D341Med (cell line): ENCODE measurements at places on chromosomes 11 and 22.

- no peak for DNase-seq
Measured at GRCh38 chr11:19892387-19892786, 179.8 kb downstream of the NAV2 start.

- no peak for DNase-seq
Measured at GRCh38 chr11:131766637-131767036, 396.2 kb downstream of the NTM start.

GRCh38 chr11:11022125-11022730 lies 164.4 kb upstream of the ZBED5 start:
- no peak for DNase-seq

DNA sequence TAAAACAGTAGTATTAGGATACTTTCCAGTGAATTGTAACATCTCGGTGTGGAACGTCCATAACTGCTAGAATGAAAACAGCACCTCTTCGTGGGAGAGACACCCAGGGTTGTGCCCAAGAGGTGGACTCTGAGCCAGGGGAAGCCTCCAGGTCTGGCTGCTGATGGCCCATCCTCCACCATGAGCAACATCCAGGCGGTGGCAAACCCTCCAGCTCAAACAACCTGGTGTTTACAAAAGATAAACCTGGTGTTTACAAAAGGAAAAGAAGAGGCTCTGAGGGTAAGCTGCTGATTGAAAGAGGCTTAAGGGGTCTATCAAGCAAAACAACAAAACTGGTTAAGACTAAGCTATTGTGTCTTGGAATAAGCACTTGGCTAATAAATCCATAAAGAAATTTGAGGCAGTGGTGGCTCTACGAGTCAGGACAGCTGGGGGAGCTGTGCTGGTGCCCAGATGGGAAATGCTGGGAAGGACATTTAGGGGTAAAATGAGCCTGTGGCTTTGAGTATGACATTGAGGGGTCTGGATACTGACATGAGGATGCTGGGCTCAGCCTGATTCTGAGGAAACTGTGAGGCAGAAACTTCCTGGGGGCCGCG lies 909.0 kb downstream of the BRD1 start:
- DNase-seq, result no peak

DNA sequence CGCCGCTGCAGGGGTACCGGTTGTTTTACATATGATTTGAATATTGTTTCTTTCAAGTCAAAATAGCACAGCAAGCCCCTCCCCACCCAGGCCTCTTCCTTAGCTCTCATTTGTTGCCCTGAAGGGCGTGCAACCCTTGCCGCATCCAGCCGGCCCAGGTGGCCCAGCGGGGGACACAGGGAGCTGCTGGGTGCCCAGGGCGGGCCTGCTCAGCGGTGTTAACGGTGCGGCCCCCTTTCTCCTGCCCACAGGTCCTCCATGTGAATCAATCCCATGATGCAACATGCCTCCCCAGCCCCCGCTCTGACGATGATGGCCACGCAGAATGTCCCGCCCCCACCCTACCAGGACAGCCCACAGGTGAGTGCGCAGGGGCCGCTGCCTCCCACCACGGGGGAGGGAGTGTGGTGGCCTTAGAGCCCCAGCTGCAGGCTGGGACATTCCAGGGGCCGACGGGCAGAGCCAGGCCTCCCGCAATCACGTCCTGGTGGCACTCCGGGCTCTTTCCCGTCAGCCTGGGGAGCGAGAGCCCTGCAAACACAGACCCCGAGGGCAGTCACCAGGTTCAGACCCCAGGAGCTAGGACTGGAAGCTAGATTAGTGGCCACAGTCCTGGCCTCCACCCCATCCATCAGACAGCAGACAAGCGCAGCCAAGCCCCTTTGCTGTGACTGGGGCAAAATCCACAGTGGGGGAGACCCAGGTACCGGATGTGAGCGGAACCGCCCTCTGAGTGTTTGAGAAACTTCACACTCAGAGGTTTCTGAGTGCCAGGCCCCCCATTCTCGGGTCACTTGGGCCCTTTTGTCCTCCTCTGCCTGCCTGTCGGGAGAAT lies 144.8 kb downstream of the FEZ1 start:
- DNase-seq, result no peak

DNA sequence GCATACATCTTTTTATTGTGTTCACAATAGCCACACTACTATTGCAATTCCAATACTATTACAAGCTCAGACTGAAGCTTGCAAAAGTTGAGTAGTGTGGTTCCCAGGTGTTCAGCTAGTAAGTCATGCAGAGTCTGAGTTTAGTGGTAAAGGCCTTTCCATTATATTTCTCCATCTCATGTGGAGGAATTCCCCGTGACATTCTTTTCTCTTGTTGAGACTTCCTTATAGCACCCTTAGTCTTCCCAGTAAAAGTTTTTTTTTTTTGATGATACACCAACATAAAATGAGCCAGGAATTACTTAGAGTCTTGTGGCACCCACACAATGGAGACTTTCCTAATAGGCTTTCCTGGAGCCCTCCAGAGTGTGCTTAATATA lies 110.8 kb downstream of the UVRAG start:
- DNase-seq, result no peak

GRCh38 chr22:39422721-39423120 lies 23.1 kb downstream of the TAB1 start:
- no peak for DNase-seq

DNA sequence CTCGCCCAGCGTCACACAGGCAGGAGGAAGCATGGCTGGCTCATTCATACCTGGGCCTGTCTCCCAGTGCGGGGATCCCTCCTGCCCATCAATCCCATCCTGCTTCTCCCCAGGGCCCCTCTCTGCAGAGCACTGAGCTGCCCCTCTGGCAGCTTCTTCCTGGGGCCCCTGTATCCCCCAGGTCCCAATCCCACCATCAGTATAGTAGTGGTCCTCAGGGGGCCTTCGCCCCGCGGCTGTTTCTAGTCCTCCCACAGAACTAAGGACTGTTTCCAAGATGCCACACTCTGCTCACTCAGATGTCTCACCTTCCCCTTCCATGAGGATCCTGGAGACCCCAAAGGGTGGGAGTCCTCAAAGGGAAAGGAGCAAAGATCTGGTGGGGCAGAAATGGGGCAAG lies 97.6 kb downstream of the PDE2A start:
- DNase-seq, result no peak

GRCh38 chr22:44364751-44365130 lies 52.0 kb upstream of the SHISAL1 start:
- DNase-seq, result no peak

GRCh38 chr11:31780078-31780477 lies 31.0 kb downstream of the PAX6 start:
- no peak for DNase-seq
